ENCODE measurements at places on chromosomes 2 and 18.

- no peak for DNase-seq
Measured at GRCh38 chr18:2146754-2147153, 424.6 kb downstream of the METTL4 start.

DNA sequence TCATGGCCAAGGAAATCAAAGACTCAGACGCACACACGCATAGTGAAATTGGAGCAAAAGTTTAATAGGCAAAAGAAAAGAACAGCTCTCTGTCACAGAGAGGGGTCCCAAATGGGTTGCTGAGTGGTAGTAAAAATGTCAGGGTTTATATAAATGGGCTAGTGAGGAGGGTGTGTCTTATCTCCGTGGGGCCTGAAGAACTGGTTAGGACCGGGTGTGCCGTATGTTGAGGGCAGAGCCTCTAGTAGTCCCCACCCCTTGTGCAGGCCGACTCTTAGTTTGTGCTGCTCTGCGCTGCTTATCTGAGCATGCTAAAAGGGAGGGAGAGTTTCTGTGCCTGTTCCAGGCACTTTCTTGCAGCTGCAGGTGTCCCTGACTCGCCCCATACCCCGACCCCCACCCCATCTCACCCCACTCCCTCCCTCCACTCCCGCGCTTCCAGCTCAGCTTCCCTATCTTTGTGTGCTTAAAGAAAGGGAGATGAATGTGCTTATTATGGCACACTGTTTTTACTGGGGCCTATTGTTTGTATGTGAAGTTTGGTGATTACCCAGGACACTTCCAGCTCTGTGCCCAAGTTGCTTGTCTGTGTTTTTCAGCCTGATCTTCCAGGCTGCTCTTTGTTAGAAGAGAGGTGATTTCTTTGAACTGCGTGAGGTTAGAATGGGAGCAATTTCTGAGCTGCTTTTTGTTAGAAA lies 167.4 kb downstream of the SPAG16 start:
- DNase-seq = no peak

DNA sequence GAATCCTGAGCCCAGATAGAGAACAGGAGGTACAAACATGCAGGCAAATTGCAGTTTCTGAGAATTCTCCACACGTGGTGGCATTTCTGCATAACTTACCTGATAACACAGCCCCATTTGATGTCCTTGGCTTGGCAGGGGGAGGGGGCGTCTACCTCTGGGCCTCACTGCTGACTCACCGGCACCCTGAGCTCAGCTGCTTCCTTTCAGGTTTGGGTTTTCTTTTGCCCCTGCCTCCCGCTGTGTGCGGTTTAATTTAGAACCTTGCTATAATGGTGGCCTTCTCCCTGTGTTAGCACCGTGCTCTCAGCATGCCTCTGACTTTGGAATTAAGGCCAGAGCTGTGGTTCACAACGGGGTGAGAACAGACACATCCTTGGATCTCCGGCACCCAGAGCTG lies 4.4 kb downstream of the CTIF start:
- DNase-seq = no peak

- no peak for DNase-seq
Measured at GRCh38 chr2:3467654-3468053, 51.7 kb downstream of the ADI1 start.

DNA sequence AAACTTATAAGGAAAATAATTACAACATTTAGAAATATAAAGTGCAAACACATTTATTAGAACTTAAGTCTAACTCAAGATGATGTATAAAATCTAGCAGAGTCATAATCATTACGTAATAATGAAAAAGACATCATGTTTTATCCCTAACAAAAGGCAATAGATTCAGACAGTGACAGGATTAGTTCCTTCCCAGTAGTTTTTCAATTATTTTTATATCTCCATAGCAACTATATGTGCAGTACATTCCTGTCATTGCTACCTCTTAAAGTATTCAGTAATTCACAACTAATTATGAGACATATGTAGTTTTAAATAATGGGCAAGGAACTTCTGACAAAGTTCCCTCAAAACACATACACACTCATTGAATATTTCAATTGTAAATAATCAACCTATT lies 687.9 kb downstream of the CCDC85A start:
- no peak for DNase-seq

DNA sequence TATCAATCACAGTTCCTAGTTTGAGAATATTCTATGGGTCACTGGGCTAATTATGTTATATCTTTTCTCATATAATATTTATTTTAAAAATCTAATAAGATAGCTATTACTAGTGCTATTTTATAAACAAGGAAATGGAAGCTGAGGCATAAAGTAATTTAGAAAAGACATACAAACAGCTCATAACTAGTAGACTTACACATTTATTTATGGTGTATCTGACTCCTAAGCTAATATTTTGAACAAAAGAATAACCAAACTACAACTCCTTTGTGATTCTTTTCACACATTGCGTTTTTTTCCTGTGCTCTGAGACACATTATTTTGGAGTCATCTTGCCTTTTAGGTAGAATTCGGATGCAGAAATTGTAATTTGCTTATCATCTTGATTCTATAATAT lies 742.0 kb upstream of the LRRTM4 start:
- DNase-seq = no peak

GRCh38 chr2:9800975-9801726 lies 42.1 kb upstream of the TAF1B start:
- peak; percentile 51 for DNase-seq

DNA sequence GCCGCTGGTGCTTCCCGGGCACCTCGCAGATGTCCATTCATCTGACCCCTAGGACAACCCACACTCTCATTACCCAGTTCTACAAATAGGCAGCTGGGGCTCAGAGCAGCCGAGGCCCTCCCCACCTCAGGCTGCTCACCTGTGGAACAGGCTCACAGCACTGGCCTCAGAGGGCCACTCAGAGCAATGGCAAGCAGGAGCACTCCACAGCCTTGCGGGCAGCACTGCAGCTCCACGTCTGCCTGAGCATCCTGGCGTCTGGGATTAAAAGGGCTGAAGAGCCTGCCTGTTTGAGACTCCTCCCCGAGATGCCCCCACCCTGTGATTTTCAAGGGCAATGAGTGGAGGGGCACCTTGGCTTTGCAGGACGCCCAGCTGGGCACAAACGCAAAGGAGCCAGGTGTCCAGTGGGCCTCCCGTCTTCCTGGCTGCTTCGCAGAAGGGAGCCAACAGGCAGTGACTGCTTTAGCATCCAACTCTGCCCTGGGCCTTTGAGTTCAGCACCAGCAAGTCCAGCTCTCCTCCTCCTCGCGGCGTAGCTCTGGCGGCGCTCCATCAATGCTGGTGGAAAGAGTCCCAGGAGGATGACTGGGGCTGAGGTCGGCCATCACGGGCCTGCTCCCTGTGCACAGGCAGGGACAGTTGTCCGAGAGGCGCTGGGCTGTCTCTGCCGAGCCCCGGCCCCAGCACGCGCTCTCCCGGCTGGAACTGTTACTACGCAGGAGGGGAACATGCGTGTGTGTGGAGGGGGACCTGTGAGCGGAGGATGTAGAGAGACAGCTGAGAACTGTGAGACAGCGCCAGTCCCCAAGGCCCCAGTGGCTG lies 297.2 kb downstream of the NDUFA10 start:
- DNase-seq = no peak

- no peak for DNase-seq
Measured at GRCh38 chr2:219300022-219300421, 9.2 kb downstream of the PTPRN start.

DNA sequence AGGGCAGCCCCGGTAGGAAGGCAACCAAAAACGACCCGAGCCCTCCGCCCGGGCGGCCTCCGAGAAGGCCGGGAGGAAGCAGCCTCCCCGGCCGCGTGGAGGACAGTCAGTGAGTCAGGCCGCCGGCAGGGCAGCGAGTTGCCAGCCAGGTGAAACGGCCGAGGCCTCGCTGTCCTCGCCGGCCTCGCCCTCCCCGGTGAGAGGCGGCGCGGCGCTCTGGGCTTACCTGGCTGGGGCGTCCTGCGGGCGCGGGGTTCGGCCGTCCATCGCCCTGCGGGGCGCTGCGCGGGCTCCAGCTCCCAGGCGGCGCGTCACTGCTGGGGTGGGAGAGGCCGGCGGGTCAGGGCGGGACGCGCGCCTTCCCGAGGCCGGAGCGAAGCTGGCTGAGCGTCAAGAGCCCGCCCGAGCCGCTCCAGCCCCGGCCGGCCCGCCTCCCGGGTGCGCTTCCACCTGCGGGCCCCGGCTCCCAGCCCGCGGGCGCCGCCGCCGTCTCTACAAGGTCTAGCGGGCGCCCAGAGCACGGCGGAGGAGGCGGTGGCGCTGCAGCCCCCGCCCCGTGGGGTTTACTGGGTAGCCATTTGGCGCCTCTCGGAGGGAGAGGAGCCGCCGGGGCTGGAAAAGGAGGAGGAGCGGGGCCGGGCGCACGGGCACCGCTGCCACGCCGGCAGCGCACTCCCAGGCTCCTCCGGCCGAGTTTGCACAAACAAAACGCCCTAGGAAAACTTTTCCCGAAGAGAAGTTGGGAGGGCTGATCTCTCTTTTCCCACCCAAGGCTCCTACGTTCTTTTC lies 499 bp downstream of the COBLL1 start:
- peak; percentile 1 for DNase-seq

- no peak for DNase-seq
Measured at GRCh38 chr18:79453816-79454735, 58.3 kb downstream of the NFATC1 start.

GRCh38 chr2:132538331-132538855 lies 121.8 kb downstream of the GPR39 start:
- DNase-seq = no peak

- no peak for DNase-seq
Measured at GRCh38 chr2:48207201-48207641, 300.9 kb upstream of the FBXO11 start.

DNA sequence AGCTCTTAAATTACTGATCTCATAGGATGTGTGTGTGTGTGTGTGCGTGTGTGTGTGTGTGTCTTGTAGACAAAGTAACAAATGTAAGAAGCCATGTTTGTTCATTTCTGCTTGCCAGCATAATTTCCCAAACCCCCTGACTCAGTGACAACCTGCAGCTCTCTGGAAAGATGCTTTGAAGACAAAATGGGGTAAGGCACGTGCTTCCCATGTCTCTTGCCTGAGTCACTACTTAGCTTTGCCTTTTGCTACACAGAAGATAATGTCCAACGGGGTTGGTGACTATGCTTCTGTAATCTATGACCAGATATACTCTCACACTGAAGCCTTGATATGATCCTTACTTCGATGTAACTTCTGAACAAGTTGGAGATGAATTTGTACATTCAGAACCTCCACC lies 332.0 kb downstream of the SLC4A3 start:
- no peak for DNase-seq

- no peak for DNase-seq
Measured at GRCh38 chr2:232872826-232873225, 2.8 kb downstream of the SNORC start.

DNA sequence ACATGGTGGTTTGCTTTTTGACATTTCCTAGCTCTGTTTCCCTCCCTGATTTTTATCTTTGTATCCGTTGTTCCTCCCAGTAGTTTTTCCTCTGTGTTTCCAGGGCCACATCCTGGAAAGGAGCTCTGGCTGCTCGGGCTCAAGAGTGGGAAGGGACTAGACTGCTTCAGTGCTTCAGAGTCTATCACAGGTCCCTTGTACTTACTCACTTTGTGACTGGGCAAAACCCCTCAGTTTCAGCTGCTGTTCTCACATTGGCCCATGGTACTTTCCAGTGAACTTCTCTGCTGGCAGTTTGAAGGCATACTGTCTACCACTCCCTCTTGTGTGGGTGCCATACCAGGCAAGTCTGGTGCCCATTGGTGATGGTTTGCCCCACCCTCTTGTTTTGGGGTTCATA lies 7.5 kb upstream of the STAMBP start:
- no peak for DNase-seq

DNA sequence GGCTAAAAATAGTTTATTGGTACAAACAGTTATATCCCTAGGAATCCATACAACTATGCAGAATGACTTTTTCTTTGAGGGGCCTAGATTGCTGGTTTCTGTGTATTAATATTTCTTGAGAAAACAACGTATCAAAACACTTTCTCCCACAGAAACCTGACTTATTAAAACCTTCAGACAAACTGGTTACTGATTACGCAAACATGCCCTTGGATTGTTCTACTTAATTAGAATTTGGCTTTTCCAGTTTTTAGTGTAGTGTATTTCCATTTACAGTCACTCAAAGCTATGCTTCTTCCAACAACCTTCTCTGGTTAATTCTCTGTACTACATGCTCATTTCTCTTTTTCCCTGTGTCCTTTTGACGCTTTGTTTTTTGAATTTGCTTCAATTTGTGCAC lies 20.0 kb downstream of the VAPA start:
- no peak for DNase-seq

GRCh38 chr2:9077691-9078090 lies 74.2 kb upstream of the MBOAT2 start:
- no peak for DNase-seq

DNA sequence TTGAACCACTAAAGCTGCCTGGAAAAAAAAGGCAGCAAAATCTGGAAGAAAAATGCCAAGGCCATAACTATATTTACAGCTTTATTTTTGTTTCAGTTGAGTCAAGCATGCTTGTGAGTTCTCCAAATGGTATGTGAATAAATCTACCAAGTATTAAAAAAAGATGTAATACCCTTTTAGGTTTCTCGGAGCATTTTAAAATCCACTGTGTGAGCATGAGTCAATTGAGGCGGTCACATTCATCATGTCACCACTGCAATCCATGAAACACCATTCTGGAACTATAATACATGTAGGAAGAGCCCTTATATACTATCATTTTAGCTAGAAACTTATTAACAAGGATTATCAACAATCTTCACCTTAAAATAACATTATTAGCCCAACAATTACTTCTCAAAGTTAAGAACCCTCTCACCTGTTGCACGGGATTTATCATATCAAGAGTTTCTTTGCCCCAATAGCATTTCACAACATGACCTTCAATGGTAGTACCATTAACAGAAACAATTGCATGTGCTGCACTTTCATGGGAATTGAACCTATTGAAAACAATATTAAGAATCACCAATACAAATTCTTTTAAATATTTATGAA lies 24.2 kb upstream of the C2orf42 start:
- no peak for DNase-seq

- no peak for DNase-seq
Measured at GRCh38 chr18:80133124-80133523, 24.1 kb downstream of the ADNP2 start.

GRCh38 chr18:26479681-26480079 lies 68.7 kb downstream of the KCTD1 start:
- no peak for DNase-seq

- DNase-seq = no peak
Measured at GRCh38 chr2:22076454-22076853, 952.7 kb downstream of the TDRD15 start.

DNA sequence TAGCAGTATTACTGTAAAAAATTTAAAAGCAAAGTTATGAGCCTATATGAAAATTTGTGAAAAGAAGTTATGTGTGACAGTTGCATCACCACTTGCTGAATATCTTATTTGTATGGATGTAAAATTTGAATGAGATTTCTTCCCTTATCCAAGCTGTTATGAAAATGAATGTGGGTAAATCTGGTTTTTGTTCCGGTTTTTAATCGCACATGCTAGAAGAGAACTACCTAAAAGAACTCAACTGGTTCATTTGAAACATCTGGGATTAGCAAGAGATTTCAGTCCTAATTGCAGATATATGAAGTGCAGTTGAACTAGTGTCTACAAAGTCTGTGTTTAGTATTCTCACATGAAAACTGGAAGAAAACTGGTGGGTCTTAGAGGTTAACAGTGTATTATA lies 467.1 kb upstream of the SPHKAP start:
- DNase-seq = no peak

- DNase-seq = no peak
Measured at GRCh38 chr2:134395779-134396178, 141.9 kb downstream of the MGAT5 start.

GRCh38 chr2:240269380-240269779 lies 128.9 kb upstream of the OTOS start:
- DNase-seq = no peak

GRCh38 chr18:1976484-1976883 lies 594.8 kb downstream of the METTL4 start:
- no peak for DNase-seq

- DNase-seq = no peak
Measured at GRCh38 chr2:84856787-84857186, 24.1 kb downstream of the TRABD2A start.

Measured in T-cell (primary cell).